ENCODE measurements at places on chromosomes 13 and 19. TPM values are rescaled to one million over a fixed set of nuclear protein-coding genes. Genes with fewer than 3 reads are reported as not detected.

The RGCC gene
- 33.3 TPM for total RNA-seq

The KIR3DL2 gene
- total RNA-seq, result not detected

The DEDD2 gene
- 22.5 TPM for total RNA-seq

The BEST2 gene
- not detected for total RNA-seq

The GPR42 gene
- total RNA-seq, result not detected

The NLRP5 gene
- not detected for total RNA-seq

The CLDND2 gene
- total RNA-seq, result 0.85 TPM

The ZNF440 gene
- 5.0 TPM for total RNA-seq

The KCNN4 gene
- total RNA-seq, result 0.26 TPM

DNA sequence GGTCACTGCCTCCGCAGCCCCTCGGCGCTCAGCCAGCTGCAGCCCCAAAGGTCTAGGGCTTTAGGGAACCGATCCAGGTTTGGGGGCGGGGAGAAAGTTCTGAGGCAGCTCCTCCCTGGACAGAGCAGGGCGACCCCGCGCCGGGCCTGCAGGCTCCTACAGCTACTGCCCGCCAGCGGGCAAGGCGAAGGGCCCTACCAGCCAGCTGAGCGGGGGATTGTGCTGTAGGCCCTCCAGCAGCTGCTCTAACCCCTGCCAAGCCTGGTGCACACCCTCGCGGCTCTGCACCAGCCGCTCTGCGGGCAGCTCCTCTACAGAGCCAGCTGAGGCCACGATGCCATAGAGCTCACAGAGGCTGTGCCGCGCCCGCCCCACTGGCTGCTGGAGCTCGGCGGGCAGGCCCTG is 14.0 kb downstream of the PLIN4 start:
- peaks cover 90% of the 10 kb centered on the region for H3K36me3 ChIP-seq
- peak overlapping the region; percentile 41 for H3K27ac ChIP-seq
- H3K4me1 ChIP-seq, result peaks cover 18% of the 10 kb centered on the region
- DNase-seq, result no peak
- no peak overlapping the region for H3K4me3 ChIP-seq
- H3K27me3 ChIP-seq, result no peaks in the 10 kb centered on the region

GRCh38 chr19:49160450-49161189 is 3.0 kb downstream of the TRPM4 start:
- no peak for DNase-seq
- no peaks in the 10 kb centered on the region for H3K27me3 ChIP-seq
- peaks cover 41% of the 10 kb centered on the region for H3K4me1 ChIP-seq

DNA sequence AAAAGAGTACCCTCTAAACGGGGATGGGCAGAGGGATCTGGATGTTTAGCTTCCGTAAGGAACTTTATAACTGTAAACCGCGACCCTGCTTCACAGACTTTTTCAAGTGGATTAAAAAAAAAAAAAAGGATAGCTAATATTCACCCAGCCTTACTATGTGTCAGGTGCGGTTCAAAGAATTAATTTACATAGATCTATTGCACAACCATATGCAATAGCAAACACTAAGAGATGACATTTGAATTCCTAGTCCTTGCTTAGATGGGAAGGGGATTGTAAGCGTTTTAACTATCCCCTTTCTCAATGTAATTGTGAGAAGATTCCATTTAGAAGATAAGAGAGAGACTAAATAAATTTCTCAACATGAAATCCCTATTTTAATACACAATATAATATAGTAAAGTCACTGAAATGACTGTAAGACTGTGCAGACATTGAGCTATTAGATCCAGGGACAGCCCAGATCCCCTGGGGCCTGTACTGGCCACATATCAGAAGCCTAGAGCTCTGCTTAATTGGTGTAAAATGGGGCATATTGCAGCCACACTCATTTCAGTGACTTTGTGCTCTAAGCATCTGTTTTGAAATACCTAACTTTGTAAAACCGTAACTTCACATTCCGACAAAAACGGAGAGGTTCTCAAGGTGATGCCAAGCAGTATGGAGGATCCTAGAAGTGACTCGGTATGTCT is 13.6 kb downstream of the LATS2 start:
- no peaks in the 10 kb centered on the region for H3K27me3 ChIP-seq
- H3K4me1 ChIP-seq, result peaks cover 67% of the 10 kb centered on the region
- H3K4me3 ChIP-seq, result no peak overlapping the region

DNA sequence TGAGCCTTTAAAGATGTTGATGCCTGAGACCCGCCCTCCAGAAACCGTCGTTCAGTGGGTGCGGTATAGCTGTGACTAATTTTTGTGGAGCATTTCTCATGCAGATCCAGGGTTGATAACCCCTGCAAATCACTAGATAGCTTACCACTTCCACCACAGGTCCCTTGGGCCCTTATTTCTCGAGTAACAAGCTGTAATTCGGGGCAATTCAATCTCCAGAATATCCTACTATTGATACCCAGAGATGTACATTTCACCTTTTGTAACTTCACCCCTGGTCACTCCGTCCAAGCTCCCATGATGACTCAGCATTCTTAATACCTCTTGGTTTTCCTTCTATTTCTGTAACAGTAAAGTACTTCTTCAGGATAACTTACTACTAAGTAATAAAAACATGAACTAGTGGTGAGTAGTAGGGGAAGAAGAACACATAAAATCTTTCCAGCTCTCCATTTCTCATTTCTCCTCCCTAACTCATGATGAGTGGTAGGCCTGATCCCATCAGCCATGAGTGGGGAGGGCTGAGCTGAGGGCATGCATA is 71.9 kb upstream of the UBL3 start:
- H3K4me1 ChIP-seq, result peaks cover 18% of the 10 kb centered on the region
- no peaks in the 10 kb centered on the region for H3K36me3 ChIP-seq
- no peaks in the 10 kb centered on the region for H3K27me3 ChIP-seq
- DNase-seq, result no peak

DNA sequence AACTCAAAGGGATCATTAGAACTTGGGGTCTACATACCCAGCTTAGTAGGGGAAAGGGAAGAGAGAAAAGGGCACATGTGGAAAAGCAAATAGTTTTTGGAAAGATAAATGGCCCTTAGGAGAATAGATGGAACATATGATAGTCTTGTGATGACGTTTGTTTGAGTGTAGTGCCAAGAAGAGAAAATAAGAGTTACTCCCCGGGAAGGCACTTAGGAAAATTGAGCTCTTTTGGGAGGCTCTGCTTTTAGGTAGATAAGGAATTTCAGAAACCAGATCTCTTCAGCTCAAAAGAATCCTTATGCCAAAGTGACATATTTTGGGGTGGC is 44.8 kb upstream of the SERTM1 start:
- no peaks in the 10 kb centered on the region for H3K27me3 ChIP-seq
- no peak overlapping the region for H3K4me3 ChIP-seq
- DNase-seq, result no peak
- no peaks in the 10 kb centered on the region for H3K4me1 ChIP-seq
- no peak overlapping the region for H3K27ac ChIP-seq
- H3K36me3 ChIP-seq, result no peaks in the 10 kb centered on the region

GRCh38 chr13:52842441-52842840 is 6.0 kb downstream of the PCDH8 start:
- H3K36me3 ChIP-seq, result no peaks in the 10 kb centered on the region
- H3K27ac ChIP-seq, result no peak overlapping the region
- no peaks in the 10 kb centered on the region for H3K4me1 ChIP-seq

DNA sequence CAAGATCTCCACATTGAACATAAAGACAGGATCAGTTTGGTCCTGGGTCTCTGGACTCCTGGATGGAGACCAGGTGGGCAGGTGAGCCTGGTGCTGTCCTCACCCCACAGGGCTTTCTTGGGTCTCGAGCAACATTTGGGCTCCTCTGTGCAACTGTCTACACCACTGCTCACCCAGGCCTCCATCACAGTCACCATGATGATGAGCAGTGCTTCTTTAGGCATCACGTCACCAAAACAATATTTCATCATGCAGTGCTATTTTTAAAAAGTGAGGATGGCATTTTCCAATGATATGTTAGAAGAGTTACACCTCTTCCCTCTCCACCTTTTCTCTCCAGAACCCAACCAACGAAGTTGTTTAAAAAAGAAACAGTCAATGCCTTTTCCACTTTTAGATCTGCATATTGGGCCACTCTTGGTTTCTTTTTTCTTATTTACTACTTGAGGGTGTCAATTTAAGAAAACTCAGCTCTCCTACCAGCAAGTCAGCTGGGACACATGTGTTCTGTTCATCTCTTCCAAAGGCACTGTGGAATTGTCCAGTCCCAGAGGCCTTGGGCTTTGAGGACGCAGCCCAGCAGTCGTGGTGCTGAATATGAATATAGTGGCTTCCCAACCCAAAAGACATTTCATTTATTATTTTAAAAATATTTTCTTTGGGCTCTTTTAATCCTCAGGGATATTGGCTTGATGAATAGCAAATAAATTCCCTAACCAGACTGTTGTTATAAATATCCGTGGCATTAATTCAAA is 405.7 kb downstream of the KCNRG start:
- H3K4me1 ChIP-seq, result peaks cover 66% of the 10 kb centered on the region
- peak overlapping the region; percentile 87 for H3K27ac ChIP-seq
- H3K4me3 ChIP-seq, result no peak overlapping the region
- H3K36me3 ChIP-seq, result no peaks in the 10 kb centered on the region
- H3K27me3 ChIP-seq, result no peaks in the 10 kb centered on the region

DNA sequence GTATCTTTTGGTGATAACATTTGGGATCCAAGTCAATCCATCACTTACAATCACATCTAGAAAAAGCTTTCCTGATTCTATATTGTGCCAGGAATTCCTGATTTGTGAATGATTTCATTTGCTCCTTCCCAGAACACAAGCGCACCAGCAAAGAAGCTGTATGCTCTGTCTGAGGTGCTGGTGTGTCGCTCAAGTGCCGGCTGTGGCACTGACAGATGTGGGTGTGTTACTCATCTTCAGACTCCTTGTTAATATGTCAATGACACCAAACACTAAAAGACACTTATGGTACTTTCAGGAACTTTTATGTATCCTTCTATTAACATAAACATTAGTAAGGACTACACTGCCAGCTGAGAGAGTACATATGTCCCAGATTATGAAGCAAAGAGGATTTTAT is 429.1 kb downstream of the ITGBL1 start:
- no peak overlapping the region for H3K27ac ChIP-seq
- no peaks in the 10 kb centered on the region for H3K4me1 ChIP-seq
- H3K27me3 ChIP-seq, result no peaks in the 10 kb centered on the region
- no peak for DNase-seq

GRCh38 chr13:93217721-93218261 is 8.8 kb upstream of the GPC6 start:
- no peak for DNase-seq
- no peaks in the 10 kb centered on the region for H3K27me3 ChIP-seq
- no peaks in the 10 kb centered on the region for H3K36me3 ChIP-seq

DNA sequence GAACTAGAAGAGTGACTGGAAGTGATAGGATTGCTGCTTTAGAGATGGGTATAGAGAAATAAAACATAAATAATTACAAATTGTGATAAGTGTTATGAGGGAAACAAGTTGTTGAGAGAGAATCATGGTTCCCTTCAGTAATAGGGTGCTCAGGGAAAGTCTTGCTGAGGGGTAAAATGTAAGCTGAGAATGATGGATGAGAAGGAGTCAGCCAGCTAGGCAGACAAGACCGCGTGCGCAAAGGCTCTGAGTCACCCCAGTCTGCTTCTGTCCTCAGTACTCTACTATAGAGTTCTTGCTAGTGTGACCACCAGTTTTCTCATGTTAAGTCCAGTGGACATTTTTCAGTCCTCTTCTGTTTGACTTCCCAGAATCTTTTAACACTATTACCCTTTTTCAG is 39.5 kb downstream of the PCCA start:
- H3K4me1 ChIP-seq, result peaks cover 7% of the 10 kb centered on the region
- no peak overlapping the region for H3K27ac ChIP-seq
- H3K27me3 ChIP-seq, result no peaks in the 10 kb centered on the region
- DNase-seq, result no peak

DNA sequence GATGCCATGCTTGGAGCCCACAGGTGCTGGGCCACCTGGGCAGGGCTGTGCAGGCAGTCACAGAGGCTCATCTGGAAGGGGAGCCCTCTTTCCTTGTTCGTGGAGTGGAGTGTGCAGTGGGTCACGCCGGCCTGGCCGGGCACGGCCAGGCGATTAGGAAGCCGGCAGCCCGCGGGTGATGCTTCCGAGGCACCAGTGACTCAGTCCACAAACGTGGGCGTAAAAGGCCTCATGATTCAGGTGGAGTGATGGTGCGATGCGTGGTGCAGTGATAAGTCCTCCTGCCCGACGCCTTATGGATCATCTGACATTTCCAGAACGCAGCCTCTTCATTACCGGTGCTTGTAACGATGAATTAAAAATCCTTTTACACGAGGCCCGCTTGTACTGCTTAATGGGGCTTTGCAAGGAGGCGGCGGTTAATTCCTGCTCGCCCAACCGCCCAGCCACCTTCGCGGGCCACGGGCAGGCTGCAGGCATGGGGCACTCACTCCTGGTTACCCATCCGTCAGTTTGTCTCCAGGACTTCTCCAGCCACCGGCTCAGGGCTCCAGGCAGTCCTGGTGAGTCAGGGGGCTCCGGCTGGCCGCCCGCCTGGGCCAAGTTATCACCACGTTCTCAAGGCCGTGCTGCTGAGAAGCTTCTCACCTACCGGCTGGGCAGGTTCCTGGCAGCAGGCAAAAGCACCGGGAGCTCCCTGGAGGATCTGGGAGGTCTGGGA is 172.4 kb downstream of the KDM4B start:
- DNase-seq, result peak; percentile 8
- no peak overlapping the region for H3K4me3 ChIP-seq
- H3K27me3 ChIP-seq, result no peaks in the 10 kb centered on the region
- H3K27ac ChIP-seq, result no peak overlapping the region

DNA sequence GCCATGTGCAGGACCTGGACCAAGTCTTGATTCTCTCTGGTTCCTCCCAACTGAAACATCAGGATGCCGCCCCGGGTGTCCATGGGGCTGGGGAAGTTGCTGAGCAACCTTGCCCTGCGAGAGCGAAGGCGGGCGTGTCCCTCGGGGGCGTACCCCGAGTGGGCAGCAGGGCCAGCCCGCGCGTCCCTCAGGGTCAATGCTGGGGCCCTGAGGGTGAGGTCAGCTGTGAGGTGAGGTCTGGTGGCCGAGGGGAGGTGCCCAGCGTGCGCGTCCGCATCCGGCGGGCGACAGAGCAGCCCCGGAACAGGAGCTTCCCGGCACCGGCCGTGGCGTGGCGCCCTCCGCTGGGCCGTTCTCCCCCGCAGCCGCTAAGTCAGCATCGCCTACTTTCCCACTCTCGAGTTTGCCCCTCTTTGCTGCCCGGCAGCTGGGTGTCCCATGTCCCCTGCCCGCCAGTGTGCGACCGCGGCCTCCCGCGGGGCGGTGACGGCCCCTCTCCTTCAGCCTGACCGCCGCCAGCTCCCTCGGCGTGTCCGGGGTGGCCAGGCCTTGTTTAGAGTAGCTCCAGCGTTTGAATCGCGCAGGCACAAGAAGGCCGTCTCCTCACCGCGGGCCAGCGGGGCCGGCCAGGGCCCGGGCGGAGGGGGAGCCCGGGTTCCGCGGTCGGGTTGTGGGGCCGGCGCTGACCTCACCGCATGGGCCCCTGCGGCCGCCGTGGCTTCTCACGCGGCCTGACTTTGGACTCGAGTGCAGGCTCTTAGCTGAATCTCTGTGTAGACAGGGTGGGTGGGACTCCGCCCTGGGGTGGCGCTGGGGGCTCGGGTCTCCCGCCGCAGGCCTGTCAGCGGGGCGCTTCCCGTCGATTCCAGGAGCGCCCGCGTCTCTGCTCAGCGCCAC is 33.0 kb downstream of the GJA3 start:
- H3K36me3 ChIP-seq, result no peaks in the 10 kb centered on the region
- peak overlapping the region; percentile 76 for H3K27ac ChIP-seq
- H3K4me1 ChIP-seq, result peaks cover 17% of the 10 kb centered on the region
- peak overlapping the region; percentile 73 for H3K4me3 ChIP-seq
